ENCODE measurements at places on chromosomes 12 and 14. TPM values are rescaled to one million over a fixed set of nuclear protein-coding genes. Genes with fewer than 3 reads are reported as not detected.

C14orf93 gene
- total RNA-seq: 4.7 TPM

CCDC177 gene
- total RNA-seq: not detected

TRPV4 gene
- 1.0 TPM for total RNA-seq

TEAD4 gene
- total RNA-seq: 16.9 TPM

LRRK2 gene
- 7.7 TPM for total RNA-seq

BDKRB2 gene
- 2.0 TPM for total RNA-seq

CPSF2 gene
- 40.2 TPM for total RNA-seq

DNA sequence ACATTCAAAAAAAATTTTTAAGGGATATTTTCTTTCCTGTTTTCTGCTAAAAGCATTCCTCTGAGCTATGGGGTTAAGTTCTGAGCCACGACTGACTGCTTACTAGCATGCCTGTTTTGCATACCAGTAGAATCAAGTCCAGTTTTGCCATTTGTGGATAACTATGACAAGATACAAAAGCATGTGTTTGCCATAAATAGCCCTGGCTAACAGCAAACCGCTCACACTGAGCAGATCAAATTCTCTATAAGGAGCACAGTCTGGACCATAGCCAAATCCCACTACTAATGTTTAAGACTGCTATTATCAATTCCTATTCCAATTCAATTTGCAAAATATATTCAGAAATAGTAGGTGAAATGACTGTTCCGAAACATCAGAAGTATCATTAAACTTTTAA lies 3.2 kb downstream of the CFL2 start:
- no peak for DNase-seq

DNA sequence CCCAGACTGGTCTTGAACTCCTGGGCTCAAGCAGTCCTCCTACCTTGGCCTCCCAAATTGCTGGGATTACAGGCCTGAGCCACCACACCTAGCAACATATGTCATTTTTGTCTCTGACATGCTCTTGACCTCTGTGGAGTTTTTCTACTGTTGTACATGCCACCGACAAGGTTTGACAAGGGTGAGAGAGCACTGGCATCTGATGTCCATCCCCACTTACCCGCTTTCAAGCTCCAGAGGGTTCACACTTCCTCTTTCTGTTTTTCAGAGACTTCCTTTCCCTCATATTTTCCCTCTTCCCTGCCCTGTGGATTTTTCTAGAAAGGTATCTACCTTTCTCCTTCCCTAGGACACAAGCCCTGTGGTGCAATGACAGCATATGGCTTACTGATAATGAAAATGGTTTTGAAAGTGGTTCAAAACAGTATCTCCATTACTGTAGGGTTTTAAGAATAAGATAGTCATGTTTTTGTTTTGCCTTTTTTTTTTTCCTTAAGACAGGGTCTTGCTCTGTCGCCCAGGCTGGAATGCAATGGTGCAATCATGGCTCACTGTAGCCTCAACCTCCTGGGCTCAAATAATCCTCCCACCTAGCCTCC lies 27.7 kb upstream of the PLEKHG3 start:
- DNase-seq: no peak

- no peak for DNase-seq
These were observed 16.0 kb upstream of the DIP2B start for GRCh38 chr12:50488801-50489200.

- no peak for DNase-seq
These were observed 236.0 kb upstream of the SYT1 start for GRCh38 chr12:78628491-78629100.

DNA sequence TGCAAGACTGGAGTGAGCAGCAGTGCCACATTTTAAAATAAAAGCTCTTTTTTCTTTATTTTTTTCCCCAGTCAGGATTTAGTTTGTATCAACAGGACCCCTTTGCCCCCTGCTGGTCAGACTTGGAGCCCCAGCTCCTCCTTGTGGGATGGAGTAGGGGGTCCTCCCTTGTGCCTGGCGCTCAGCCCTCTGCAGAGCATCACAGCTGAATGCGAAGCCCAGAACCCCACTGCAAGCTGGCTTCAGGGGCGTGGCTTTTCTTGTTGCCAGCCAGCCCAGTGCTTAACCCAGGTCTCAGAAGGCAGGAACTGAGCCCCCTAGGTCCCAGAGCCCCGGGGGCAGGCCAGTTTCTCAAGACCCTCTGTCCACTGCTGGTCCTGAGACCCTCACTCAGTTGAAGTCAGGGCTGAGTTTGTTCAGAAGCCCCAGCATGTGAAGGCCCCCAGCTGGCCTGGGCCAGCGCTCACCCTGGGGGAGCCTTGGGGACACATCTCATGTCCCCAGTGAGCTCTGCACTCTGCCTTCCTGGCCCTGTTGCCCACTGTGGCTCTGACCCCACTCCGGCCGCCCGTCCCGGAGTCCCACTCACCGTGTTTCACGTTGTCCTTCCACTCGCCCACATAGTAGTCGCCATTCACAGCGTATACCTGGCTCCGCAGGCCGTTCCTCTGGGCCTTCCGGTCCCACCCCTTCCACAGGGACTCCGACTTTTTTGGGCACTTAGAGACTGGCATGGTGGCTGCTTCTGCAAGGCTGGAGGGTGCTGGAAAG lies 519 bp downstream of the MORN3 start:
- DNase-seq: peak; percentile 46

GRCh38 chr14:89805501-89805900 lies 149.0 kb downstream of the EFCAB11 start:
- no peak for DNase-seq

- DNase-seq: no peak
These were observed 506 bp downstream of the CRY1 start for GRCh38 chr12:107092669-107093416.

- no peak for DNase-seq
These were observed 588.7 kb downstream of the CCER1 start for GRCh38 chr12:90366286-90366685.

DNA sequence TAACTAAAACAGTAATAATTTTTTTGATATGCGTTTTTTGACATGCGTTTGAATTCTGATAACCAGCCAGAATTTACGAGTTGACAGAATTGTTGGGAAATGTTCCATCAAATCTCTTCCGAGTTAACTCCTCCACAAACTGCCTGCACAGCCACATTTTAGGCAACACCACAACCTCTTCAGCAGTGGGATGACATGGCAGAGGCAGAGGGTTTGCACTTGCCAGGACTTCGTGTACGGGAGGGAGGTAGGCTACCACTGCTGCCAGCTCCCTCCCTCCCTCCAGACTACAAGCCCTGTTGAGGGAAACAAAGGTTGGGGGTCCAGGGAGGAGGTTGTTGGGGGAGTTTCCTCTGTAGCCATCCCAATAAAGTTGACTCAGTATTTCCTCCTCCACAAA lies 14.5 kb upstream of the ACTR6 start:
- no peak for DNase-seq

DNA sequence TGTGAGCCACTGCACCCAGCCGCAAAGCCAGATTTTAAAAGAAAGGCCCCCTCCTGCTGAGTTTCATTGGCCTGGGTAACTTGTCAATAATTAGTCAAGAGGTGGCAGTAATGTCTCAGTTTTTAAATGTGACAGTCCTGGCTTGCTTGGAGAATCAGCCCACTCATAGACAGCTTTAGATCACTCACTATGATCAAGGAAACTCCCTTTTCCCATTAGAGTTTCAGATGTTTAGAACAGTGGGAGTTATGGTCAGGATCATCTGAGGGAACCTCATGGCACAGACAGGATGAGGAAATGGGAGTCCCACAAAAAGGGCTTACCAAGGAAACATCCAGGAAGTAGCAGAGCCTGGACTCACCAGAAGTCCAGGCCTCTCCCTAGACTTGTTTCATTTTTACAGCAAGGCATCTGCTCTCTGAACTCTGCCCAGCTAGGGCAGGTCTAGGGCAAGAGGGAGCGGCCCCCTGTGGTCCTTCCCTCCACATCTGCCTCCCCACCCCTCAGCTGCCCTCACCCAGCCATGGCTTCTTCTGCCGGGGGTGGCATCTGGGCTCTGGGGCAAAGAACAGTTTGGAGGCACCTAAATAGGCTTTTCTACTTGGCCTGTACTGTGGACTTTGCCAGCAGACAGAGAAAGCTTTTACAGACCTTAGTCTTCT lies 11.2 kb downstream of the BCL2L14 start:
- DNase-seq: no peak

GRCh38 chr12:6233121-6233971 lies 33.1 kb downstream of the CD9 start:
- no peak for DNase-seq

GRCh38 chr14:24058260-24058950 lies 6.6 kb downstream of the CARMIL3 start:
- peak; percentile 63 for DNase-seq

GRCh38 chr12:12229556-12230092 lies 37.2 kb downstream of the LRP6 start:
- no peak for DNase-seq

DNA sequence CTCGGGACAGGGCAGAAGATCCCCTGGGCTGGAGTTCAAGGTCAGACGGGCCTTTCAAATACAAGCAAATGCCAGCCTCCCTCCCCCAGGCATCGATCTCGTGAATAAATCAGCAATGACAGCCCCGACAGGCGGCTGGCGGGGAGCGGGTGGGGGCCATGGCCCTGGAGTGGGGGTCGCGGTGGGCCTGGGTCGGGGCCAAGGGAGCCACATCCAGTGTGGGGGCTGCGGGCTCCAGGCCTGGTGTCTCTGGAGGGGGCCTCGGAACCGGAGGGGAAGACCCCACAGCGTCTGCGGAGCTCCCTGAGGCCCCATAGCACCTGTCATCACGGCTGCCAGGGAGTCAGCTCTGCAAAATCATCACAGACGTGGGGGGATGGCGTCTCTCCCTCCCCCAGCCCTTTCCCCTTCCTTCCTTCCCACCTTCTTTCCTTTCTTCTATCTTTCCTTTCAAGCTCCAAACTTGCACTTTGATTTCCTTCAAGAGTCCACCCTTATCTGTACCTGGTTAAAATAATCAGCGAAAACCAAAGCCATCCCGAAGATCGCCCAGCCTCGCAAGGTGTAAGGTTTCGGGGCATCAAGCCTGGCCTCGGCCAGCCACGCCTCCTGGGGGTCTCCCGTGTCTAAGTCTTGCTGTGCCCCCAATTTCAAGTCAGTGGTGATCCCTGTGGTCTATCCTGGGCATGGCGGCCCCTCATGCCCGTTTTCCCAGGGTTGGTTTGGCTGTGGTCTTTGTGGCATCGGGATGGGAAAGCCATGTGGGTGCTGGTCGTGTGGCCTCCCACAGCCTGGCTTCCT lies 92.1 kb downstream of the NOC4L start:
- no peak for DNase-seq

GRCh38 chr12:117231750-117232149 lies 41.5 kb upstream of the FBXO21 start:
- no peak for DNase-seq

GRCh38 chr12:15854916-15855315 lies 27.3 kb upstream of the STRAP start:
- DNase-seq: no peak
